ENCODE measurements at places on chromosomes 7 and 10.

GRCh38 chr7:40851001-40851400 is 716.2 kb downstream of the SUGCT start:
- no peak for DNase-seq

GRCh38 chr10:113550365-113550764 is 2.5 kb upstream of the HABP2 start:
- DNase-seq = peak; percentile 18

- DNase-seq = no peak
These were observed 50.9 kb downstream of the TPK1 start for GRCh38 chr7:144784943-144785342.

DNA sequence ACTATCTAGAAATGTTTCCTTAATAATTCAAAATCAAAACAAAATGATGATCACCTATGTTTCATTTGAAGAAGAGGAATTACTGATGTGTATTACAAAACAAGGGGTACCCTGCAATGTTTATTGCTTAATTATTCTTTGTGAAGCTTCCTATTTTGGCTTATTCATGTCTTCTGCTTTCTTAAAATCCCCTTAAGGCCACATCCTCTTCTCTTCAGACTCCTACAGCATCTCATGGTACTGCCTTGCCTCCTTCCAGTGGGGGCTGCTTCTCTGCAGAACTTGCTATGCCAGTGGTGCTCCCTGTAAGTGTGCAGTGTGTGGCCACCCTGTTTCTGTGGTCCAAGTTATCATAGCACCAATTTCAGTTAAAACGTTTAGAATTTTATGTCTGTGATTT is 35.0 kb downstream of the CCDC146 start:
- DNase-seq = no peak

DNA sequence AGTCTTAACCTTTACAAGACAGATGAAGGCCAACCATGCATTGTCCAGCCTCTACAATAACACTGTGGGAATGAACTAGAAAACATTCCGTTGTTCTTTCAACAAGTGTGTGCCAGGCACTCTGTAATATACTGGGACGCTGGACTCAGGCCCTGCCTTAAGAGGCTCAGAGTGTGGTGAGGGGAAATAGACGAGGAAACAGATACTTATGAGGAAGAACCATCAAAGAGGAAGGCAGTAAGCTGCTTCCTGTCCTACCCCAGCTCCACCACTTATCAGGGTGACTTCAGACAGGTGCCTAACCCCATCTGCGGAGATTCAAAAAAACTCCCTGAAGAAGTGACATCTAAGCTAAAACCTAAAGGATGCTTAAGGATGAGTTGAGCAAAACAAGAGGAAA is 8.9 kb upstream of the TRIM8 start:
- DNase-seq = no peak

GRCh38 chr7:149569025-149569725 is 71.6 kb upstream of the ZNF746 start:
- DNase-seq = no peak

GRCh38 chr7:136016649-136017395 is 39.7 kb upstream of the MTPN start:
- no peak for DNase-seq

DNA sequence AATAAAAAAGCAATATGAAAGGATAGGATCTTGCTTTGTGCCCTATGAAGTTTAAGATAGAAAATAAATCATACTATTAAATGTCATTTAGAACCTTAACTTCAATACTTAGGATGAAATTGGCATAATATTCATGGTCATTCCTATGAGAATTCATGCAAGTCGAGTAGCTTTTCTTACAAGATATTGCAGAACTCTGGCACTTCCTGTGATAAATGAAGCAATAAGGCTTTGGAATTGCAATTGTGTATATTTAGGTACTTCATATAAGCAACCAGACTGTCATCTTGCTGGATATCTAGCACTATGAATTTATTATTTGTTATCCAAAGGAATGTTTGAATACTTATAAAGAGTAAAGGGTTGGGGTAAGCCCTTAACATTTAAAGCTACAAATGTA is 116.5 kb downstream of the ZNF438 start:
- DNase-seq = no peak

GRCh38 chr10:133462512-133463305 is 9.0 kb downstream of the SCART1 start:
- DNase-seq = no peak

DNA sequence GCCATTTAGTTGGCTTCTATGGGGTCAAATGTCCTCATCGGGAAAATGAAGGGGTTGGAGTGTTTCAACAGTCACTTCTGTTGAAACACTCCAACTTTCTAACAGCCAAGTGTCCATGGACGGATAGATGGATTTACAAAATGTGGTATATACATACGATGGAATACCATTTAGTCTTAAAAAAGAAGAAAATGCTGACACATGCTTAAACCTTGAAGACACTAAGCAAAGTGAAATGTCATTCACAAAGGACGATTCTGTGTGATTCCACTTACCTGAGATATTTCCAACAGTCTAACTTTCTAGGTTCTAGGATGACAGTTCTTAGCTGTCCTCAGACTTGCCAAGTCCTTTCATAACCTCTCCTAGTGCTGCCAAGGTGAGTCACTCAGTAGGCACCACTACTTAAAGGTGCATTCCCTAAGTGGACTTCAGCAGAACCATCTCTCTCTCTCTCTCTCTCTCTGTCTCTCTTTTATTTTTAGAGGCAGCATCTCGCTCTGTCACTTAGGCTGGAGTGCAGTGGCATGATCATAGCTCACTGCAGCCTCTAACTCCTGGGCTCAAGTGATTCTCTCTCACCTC is 69.0 kb downstream of the DENND2A start:
- DNase-seq = no peak

DNA sequence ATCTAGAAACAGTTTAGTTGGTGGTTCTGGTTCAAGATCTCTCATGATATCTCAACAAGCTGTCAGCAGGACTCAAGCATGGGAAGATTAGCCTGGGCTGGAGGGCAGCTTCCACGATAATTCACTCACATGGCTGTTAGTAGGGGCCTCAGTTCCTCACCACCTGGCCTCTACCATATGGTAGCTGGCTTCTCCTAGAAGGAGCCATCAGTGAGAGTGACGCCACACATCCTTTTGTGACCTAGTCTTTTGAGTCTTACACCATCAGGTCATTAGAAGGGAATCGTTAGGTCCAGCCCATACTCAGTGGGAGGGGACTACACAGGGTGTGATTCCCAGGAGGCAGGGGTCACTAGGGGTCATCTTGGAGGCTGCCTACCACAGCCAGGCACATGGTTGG is 239.3 kb upstream of the PLPP4 start:
- DNase-seq = no peak

- no peak for DNase-seq
These were observed 189.4 kb upstream of the MTPN start for GRCh38 chr7:136166521-136166920.

GRCh38 chr10:110448682-110449418 is 48.9 kb upstream of the DUSP5 start:
- DNase-seq = no peak

DNA sequence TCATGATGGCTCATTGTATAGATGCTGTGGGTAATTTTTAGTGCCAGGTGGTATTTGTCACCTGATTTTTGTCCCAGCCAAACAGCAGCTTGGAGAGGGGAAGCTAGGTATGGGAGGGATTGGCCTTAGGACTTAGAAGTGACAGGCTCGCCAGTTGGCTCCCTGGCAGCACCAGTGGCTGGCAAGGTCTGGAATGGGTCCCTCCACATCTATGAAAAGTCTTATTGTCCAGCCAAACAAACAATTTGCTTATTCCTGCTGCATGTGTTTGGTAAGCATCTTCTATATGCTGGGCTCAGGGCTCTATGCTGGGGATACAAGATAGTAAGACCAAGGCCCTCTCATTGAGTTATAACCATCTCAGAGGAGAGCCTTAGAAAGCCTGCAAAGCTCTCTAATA is 42.5 kb downstream of the SORCS3 start:
- no peak for DNase-seq

- no peak for DNase-seq
These were observed 240.7 kb upstream of the CCDC6 start for GRCh38 chr10:60147025-60147424.

GRCh38 chr7:103551016-103551415 is 105.0 kb upstream of the SLC26A5 start:
- DNase-seq = no peak

DNA sequence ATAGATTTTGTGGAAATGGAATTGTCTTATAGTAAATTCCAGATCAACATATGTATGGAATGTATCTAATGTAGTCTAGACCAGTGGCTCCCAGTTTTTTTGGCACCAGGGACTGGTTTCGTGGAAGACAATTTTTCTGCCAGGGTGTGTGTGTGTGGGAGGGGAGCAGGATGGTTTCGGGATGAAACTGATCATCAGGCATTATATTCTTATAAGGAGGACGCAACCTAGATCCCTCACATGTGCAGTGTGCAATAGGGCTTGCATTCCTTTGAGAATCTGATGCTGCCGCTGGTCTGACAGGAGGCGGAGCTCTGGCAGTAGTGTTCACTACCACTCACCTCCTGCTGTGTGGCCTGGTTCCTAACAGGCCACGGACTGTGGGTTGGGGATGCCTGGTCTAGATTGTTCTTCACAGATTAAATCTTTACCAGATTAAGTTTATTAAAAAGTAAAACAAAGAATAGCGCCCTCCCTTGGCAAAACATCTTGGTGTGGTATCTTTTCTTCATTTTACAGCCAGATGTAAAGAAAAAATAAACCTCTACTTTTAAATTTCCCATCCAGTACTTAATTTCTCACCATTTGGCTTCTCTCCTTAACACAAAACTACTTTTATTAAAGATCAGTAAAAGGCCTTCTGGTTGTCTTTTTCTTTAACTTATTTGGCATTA is 48.4 kb downstream of the SEPTIN7 start:
- no peak for DNase-seq

GRCh38 chr7:63106506-63107388 is 891.9 kb upstream of the ZNF722 start:
- DNase-seq = no peak

- DNase-seq = no peak
These were observed 138.0 kb downstream of the LHPP start for GRCh38 chr10:124599588-124600050.

GRCh38 chr7:135840591-135840990 is 92.0 kb upstream of the FAM180A start:
- no peak for DNase-seq

DNA sequence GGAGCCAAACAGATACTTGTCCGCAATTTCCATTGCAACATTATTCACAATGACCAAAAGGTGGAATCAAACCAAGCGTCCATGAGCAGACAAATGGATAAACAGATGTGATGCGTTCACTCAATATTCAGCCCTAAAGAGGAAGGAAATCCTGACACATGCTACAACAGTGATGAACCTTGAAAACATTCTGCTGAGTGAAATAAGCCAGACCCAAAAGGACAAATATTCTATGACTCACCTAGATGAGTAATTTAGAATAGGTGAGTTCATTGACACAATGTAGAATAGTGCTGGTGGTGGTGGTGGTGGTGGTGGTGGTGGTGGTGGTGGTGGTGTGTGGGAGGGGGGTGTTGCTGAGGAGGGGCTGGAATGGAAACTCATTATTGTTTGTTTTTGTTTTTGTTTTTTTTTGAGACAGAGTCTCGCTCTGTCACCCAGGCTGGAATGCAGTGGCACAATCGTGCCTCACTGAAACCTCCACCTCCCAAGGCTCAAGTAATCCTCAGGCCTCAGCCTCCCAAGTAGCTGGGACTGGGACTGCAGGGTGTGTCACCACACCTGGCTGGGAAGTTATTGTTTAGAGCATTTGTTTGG is 28.6 kb downstream of the SMKR1 start:
- no peak for DNase-seq

- DNase-seq = no peak
These were observed 164.8 kb downstream of the PRKAG2 start for GRCh38 chr7:151711906-151712809.

GRCh38 chr7:111005445-111005844 is 85.5 kb upstream of the LRRN3 start:
- no peak for DNase-seq

DNA sequence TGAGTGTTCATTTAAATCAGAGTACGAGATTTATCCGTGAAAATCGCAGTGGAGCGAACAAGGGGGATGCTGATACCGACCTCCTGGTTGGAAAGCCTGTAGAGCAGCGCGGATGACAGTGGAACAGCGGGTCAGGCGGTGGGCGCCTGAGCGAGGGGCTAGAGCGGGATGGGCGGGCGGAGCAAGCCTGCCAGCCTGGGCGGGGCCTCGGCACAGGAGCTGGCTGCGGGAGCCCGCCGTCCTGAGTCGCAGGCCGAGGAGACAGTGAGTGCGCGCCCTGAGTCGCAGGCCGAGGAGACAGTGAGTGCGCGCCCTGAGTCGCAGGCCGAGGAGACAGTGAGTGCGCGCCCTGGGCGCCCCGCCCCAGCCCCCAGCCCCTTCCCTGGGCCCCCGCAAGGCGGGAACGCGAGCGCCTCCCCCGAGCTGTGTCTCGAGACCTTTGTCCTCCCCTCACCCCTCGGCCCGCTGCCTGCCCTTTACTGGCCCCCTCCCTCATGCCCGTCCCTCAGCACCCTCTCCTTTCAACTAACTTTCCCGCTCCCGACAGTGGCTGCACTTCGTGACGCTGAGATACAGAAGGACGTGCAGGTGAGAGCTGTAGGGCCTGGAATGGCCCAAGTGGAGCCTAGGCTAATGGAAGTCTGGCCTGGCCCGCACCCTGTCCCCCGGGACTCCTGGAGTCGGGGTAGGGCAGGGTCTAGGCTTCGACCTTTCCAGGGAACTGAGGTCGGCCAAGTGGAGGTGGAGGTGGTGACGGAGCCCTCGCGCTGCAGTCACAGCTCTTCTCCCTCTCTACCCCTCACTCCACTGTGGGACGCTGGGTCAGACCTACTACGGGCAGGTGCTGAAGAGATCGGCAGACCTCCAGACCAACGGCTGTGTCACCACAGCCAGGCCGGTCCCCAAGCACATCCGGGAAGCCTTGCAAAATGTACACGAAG is at the start of gene AS3MT:
Gene AS3MT (plus strand): TSS at position 213 of the 941 bp plus-strand sequence. CDS start 123 bp downstream, at position 336.
- no peak for DNase-seq

DNA sequence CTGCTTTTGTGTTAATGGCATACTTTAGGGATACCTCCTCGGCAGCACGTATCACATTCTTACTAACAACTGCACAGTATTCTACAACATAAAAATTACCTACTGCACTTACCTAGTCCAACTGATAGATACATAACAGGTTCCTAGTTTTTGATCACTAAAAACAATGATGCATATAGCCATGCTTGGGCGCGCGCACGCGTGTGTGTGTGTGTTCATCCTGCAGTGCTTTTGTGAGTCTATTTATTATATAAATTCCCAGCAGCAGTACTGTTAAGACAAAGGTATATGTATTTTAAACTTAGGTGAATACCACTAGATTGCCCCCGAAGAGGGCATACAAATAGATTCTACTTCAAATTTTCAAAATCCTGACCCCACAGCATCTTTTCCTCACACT is 181.4 kb downstream of the ELMO1 start:
- DNase-seq = no peak

- no peak for DNase-seq
These were observed 92.0 kb upstream of the PAX2 start for GRCh38 chr10:100653238-100653956.

Data from COLO829 (cell line).